ENCODE measurements at places on chromosomes 5 and 9.

- peak; percentile 31 for DNase-seq
Measured at GRCh38 chr5:43037636-43038495, 2.3 kb downstream of the ANXA2R start.

- peak; percentile 71 for DNase-seq
Measured at GRCh38 chr9:127898433-127899127, 823 bp downstream of the ST6GALNAC6 start.

DNA sequence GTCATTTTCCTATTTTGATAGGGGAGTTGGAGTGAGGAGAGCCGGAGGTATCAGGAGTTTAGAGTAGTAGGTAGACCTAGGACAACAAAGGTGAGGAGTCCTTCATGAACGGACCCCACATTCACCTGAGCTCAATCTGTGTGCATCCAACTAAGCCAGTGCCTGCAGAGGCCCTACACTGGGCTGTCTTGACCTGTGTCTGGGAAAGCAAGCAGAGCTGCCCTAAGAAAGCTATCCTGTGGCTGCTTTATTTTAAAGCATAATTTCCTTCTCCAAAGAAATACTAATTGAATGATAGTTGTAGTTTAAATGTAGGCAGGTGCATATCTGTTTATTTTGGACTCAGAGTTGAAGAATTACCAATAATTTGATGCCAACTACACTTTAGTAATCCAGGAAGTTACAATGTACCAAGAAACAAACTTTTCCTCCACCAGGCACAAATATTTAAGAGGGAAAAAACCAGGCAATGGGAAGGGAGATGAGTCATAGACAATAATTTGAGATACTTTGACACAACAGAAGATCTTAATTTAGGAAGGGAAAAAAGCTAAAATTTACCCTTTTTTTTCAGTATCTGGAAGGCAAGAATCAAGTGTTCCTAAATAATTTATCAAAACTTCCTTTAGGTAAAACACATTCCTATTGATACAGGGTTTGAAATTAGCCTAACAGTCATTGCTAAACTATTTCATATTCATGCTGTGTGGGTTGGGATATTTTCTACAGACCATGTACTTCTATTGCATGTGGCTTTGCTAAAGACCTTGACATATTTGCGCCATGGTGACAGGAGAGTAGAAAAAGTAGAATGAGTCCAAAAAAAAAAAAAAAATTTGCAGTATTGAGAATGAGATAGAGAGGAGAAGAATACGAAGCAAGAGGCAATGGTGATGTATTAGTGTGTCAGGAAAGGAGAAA is 376.6 kb upstream of the TUSC1 start:
- no peak for DNase-seq

GRCh38 chr9:126238415-126238814 is 88.2 kb upstream of the MVB12B start:
- no peak for DNase-seq

DNA sequence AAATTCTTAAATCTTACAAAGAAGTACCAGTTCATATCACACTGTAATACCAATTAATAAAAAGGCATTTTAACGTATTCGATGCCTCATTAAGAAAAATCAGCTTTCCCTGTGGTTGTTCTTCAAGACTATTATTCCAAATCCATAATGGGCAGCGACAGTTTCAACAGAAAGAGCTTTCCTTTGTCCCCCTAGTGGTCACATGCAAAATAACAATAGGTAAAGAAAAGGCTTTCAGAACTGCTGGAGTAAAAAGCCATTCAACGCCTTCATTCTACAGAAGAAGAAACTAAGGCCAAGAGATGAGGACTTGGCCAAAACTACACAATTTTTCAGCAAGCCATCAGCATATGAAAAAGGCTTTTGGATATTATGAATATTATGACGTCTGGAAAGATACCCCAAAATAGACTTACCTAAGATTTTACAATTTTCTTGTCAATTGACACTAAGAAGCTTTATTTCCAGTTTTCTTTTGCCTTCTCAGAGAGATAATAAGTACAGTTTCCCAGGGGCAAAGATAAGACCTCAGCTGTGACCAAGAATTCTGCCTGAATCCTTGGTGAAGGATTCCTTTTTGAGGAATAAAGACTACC is 6.7 kb upstream of the CDH6 start:
- no peak for DNase-seq

DNA sequence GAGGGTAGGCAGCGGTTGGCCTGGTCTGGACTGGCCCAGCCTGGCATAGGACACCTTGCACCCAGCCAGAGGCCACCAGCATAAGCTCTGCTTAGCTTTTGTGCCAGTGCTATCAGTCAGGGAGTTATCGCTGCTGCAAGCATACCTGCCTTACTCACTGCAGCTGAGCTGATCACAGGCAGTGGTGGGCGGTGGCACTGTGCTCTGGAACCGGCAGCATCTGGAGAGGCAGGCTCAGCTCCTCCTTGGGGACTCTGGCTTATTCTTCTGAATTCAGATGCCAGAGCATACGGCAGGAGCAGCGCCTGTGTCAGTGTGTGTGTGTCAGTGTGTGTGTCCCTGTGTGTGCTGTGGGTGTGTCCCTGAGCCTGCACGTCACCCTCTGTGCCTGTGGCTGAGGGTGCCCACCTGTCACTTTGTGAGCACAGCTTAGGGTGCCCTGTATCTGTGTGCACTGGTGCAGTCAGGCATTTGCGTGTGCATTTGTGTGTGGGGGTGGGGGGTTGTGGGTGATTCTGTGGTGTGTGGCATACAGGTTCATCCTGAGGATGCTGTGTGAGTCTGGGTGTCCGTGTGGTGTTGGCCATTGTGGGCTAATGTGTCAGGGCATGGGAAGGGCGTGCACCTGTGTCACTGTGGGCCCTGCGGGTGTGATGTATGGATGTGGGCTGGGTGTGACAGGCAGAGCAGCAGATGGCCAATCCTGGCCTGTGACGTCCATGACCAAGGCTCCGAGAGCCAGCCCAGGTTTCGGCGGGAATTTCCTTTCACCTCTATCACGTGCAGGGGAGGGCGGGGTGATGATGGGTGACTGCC is 23.5 kb downstream of the LMX1B start:
- no peak for DNase-seq

- DNase-seq = no peak
Measured at GRCh38 chr5:22591461-22591860, 261.7 kb downstream of the CDH12 start.

GRCh38 chr5:133242221-133242835 is 190.5 kb downstream of the HSPA4 start:
- no peak for DNase-seq

DNA sequence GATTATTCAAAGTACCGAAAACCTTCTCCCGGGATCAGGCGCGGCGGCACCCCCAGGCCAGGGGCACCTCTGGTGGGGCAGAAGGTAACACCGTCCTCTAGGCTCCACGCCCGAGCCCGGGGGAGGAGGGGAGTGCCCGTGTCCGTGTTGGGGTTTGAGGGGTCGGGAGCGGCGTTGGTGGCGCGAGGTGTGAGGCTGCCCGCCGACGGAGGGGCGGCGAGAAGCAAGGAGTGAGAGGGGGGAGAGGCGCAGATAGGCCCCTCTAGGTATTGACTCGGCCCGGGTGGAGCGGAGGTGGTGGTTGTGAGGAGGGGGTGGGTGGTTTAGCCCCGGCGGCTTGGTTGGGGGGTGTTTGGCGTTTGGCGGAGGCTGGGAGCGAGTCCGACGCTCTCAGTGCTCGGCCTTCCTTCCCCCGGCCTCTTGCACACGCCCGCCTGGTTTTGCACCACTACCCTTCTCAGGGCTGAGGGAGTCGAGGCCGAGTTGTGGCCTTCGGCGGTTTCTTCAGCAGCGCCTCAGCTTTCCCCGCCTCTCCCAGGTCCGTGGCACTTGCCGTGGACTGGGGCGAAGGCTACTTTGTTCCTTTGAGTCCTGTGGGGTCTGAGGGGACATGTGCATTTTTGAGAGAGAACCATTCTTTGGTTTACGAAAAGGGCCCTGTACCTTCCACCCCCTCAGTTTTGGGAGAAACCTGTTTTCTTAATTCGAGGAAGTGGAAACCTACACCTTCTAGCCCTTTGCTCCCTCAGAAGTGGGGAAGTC is 450 bp downstream of the GPBP1 start:
- no peak for DNase-seq

- no peak for DNase-seq
Measured at GRCh38 chr5:149940077-149940574, 4.5 kb downstream of the PDE6A start.

- peak; percentile 80 for DNase-seq
Measured at GRCh38 chr5:116576053-116576713, 1.6 kb upstream of the SEMA6A start.

GRCh38 chr5:32501071-32502002 is 56.8 kb upstream of the ZFR start:
- no peak for DNase-seq

DNA sequence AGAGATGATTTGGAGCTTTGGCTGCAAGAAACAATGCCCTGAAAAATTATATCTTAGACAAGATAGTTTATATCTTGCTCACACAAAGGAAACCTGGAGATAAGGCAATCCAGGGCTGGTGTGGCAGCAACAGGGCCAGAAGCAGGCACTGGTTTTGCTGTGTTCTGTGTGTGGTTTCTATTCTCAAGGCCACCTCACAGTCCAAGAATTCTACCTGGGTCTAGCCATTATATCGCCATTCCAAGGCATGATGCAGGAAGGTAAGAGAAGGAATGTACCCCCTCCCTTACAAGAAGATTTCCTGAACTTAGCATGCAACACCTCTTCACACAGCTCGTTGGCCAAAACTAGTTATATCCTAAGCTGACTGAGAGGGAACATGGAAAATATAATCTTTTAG is 74.5 kb upstream of the MEGF10 start:
- DNase-seq = no peak

DNA sequence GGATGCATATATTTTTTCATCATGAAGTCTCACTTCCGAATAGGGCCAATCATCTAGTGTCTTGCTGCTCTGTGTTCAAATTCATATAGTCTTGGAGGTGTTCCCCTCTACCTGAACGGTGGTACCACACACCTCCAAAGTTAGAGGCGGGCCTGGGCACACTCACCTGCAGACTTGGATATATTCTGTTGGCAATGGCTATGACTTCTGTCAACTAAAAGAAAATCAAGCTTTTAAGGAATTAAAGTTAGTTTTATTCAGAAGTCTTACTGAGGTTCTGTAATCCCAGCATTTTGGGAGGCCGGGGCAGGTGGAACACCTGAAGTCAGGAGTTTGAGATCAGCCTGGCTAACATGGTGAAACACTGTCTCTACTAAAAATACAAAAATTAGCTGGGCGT is 2.6 kb upstream of the NIPAL4 start:
- no peak for DNase-seq

All from skin of body (tissue), 3 donors.